ENCODE measurements at places on chromosomes 5 and 9.

DNA sequence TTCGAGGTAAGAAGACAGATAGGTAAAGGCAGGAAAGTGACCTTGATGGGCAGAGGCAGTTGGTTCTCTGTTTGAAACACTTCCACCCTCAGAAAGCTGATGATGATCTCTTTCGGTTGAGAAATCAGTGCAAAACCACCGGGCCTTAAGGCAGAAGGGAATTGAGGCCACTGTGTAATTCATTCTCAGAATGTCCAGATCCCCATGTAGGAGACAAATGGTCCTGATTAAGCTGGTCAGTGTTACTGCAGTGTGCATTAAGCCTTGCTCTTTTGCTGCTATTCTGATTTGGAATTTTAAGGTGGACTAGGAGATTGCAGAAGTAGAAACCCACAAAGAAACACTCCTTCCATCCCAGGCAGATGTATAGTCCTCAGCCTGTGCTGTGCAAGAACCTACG lies 255.2 kb downstream of the ARHGAP26 start:
- DNase-seq, result no peak

GRCh38 chr9:82104252-82104651 lies 115.7 kb downstream of the SPATA31D1 start:
- no peak for DNase-seq

- no peak for DNase-seq
Measured at GRCh38 chr9:35839926-35840325, 10.9 kb downstream of the TMEM8B start.

GRCh38 chr9:91502475-91502874 lies 78.8 kb upstream of the NFIL3 start:
- no peak for DNase-seq

DNA sequence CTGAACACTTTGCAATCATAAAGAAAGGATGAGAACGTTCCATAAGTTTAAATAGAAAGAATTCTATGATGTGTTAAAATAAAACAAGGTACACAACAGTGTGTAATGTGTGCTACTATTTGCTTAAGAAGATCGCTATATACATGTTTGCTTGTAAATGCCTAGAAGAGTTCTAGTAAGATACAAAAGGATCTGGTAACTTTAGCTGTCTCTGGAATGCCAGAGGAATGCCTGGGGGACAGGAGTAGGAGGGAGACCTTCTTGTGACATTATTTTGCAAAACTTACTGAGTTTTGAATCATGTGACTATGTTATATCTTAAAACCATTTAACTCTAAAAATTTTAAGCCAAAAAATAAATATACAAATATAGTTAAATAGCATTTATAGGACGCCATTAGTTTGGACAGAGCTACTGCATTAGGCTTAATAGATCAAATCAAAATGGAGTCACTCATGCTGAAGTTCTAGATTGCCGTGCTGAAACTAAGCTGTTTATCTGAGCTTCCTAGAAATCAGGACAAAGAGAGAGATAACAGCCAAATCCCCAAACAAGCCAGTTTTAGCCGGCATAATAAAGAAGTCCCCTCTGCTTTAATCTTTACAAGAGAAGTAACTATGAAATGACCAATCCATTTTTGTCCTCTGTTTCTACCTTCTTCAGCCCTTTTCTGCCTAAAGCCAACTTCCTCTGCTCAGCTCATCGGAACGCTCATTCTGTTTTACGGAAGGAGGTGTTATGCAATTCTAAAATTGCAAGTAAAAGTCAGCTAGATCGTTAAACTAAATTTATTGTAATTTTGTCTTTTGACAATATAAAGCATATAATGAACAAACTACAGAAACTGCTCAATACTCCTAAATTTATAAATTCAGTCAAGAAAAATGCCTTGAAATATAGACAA lies 44.8 kb downstream of the LIX1 start:
- DNase-seq, result no peak

- DNase-seq, result no peak
Measured at GRCh38 chr5:73654819-73655318, 28.9 kb downstream of the ARHGEF28 start.

DNA sequence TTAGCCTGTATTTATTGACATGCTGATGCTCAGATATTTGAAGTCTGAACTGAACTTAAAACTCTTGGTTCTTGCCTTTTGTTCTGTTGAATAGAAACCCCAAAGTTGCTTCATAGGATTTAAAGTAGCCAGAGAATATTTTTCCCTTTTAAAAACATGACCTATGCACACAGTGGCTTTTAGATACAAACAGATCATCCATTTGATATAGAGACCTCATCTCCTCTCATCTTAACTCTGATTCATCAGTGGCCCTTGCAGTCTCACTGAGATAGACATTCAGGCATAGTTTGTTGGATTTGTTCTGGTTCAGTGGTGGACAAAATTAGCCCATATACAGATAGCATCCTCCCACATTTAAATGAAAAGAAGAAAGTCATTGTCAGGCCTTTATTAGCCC lies 43.5 kb upstream of the PJA2 start:
- no peak for DNase-seq

GRCh38 chr9:98225015-98225442 lies 30.4 kb downstream of the TBC1D2 start:
- DNase-seq, result no peak

DNA sequence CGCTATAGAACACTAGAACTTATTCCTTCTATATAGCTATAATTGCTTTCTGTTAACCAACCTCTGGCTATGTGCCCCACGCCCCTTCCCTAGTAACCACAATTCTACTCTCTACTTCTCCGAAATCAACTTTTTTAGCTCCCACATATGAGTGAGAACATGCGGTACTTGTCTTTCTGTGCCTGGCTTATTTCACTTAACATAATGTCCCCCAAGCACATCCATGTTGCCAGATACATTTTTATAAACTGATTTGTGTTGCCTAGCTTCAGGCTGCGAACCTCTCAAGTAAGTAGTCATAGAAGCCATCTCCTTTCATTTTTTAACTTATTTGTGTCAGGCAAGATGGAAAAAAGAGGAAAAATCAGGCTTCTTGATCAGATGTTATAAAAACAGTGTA lies 249.5 kb downstream of the TMEM167A start:
- no peak for DNase-seq

DNA sequence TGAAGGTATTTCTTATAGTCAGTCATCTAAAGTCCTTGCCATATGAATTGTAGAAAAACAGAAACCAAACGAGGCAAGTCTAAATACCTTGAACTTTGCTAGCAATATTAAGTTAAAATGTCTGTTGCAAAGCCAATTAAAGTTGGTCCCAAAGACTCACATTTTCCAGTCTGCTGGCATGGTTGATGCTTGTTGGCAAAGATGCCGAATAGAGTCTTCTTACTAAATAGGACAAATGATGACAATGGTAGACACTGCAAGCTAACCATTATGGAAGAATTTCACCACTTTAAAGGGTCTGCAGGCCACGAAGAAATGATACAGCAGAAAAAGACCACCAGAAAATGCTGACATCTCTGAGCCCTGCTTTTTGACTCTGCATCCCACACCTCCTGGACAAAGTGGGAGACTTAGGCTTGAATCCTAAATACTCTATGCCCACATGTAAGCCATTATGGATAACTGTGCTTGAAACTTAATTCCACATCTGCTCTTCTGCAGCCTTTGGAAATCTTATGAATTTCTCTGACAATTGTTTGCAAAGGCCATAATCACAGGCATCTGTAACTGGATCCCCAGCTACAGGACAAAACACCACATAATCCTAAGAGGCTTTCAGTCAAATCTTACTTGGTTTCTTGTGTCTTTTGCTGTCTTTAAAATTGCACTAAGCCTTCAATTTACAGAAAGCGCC lies 61.3 kb downstream of the LHFPL2 start:
- no peak for DNase-seq

DNA sequence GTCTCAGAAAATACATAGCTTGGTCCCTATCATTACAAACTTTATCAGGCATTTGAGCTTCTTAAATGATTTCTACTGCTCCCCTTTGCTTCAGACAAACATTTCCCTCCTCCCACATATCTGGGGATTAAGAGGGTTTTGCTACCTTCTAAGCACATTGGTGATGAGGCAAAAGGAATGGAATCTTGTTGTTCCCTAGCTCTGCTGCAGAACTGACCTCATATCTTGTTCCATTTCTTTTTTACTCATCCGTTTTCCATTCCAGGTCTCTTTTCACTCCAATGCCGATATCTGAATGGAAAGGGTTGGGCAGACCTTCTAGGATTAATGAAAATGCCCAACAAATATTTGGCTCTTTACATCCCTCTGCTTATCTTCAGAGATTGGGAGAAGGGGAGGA lies 444.6 kb downstream of the ZNF608 start:
- no peak for DNase-seq

GRCh38 chr9:100581661-100582060 lies 3.8 kb downstream of the CAVIN4 start:
- no peak for DNase-seq

DNA sequence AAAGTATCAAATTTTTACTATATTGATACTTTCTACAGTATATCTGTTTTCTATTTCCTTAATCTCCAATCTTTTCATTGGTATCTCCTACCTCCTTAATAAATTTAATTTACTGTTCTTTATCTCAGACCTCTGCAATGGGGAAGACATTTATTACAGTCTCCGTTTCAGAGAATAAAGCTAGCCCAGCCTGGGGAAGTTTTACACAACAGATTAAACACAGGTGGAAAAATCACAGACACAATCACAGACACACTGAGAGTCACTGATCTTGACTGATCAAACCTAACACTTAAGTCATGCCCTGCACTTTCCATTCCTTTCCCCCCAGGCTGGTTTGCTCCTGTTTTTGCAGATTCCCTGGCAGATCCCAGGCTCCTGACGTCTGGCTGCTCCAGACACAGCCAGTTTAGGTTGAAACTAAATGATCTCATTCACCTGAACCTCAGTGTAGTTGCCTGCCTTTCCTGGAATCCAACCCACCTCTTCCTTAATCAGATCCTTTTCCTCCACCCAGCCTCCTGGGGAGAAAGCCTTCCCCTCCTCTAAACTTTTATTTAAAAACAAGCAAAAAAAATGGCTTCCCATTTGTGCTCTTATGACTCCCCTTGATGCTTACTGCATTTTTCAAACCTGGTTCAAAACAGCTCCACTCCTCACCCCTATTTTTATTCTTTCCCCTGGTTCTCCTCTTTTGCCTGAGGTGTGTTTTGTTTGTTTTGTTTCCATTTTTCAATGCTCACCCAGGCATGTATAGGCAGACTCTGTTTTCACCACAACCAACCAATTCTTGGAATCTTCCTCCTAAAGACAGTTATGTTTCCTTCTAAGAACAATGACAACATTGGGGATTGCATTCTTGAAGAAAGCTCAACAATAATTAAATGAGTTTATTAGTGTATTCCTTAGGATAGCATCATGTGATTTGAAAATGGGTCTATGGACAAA lies 29.5 kb upstream of the OSMR start:
- DNase-seq, result no peak

DNA sequence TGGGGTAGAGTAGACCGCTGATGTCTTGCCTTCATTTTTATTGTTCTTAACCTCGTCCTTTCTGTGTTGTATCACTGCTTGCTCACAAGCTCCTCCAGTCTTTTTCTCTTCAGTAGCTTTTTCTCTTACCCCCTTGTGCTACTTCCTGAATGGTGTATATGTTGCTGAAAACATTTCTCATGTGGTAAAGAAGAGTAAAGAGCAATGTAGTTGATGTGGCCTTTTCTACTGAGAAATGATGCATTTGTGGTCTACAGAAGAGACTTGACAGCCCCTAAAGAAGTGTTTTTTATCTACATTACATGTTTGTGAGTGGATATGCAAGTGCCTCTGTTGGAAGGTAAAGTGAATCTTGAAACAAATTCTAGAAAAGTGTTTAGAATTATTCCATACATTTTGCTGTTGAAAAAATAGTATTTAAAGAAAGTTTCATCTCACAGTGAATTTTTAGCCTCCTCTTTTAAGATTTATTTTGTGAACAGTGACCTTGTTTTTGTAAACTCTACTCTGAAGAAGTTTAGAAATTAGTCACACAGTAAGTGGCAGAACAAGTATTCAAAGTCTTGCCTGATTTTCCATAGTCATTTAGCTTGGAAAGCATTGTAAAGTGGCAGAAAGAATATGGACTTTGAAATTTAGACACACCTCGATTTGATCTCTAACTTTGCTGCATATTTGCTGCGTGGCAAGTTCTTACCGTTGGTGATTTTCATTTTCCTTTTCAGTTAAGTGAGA lies 17.4 kb downstream of the CDC42SE2 start:
- DNase-seq, result no peak

GRCh38 chr9:106941916-106942315 lies 79.0 kb downstream of the ZNF462 start:
- no peak for DNase-seq

- DNase-seq, result no peak
Measured at GRCh38 chr5:37808945-37809344, 30.9 kb downstream of the GDNF start.

DNA sequence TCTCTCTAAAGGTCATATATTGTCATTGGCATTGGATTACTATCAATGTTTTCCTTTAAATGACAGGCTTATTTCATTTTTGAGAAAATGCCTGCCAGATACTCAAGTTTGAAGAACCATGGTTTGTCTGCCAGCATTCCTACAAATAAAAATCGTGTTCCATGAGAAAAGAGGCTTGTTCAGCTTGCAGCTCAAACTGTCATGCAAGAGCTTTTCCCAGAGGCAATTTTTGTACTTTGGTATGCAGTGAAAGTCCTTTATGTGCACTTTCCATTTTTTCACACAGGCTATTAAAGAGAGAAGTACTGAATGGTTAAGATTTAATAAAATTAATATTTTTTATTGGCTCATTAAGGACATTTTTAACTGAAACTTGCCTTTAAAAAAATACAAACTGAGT lies 110.4 kb downstream of the FBXO4 start:
- no peak for DNase-seq

- no peak for DNase-seq
Measured at GRCh38 chr5:114097570-114097969, 264.3 kb upstream of the KCNN2 start.

DNA sequence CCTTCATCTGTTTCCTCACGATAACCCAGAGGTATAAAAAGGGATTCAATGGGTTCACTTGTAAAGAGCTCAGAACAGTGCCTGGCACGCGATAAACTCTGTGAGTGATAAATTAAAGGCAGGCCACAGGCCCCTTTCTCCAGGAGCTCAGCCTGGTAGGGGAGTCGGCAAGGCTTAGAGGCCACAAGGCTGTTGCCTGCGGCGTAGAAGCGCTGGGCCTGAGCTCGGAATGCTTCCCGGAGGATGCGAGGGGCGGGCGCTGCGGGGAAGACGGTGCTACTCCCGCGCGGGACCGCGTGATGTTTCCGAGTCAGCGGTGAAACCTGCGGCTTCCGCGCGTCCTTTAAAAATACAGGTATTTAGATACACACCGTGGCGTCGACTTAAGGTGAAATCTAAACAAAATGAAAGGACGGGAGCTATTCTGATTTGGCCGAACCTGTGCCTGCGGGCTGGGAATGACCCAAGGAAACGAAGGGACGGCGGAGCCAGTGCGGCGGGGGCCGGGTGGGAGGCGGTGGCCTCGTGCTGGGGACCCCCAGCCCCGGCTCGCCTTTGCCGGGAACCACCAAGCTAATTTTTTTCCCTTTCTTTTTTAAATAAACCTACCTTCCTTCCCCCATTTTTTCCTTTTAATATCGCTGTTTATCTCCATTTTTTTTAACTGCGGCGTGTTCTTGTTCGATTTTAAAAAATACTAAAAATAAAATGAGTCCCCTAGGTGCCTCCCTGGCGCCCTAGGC lies 6.2 kb downstream of the NKX2-5 start:
- no peak for DNase-seq

- no peak for DNase-seq
Measured at GRCh38 chr5:170151097-170151831, 45.6 kb downstream of the FOXI1 start.

- DNase-seq, result no peak
Measured at GRCh38 chr5:92703976-92704375, 877.0 kb downstream of the NR2F1-AS1 start.

Measured in KG1 (cell line).